ENCODE measurements at places on chromosomes 11 and 22.

DNA sequence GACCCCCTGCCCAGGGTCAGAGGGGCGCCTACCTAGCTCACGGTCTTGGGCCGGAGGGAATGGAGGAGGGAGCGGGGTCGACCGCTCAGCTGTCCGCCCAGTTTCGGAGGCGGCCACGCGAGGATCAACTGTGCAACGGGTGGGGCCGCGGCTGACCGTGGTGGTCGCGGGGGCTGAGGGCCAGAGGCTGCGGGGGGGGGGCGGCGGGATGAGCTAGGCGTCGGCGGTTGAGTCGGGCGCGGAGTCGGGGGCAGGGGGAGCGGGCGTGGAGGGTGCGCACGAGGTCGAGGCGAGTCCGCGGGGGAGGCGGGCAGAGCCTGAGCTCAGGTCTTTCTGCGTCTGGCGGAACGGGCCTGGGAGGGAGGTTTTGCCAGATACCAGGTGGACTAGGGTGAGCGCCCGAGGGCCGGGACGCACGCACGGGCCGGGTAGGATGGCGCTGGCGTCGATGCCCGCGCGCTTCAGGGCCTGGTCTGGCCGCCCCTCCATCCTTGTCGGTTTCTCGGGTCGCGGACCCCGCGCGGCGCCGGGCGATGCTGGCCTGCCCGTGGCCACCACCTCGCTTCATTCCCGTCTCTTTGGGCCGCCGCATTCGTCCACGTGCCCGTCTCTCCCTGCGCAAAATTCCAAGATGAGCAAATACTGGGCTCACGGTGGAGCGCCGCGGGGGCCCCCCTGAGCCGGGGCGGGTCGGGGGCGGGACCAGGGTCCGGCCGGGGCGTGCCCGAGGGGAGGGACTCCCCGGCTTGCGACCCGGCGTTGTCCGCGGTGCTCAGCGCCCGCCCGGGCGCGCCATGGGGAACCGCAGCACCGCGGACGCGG, at the start of gene DRD4:
Gene DRD4, plus strand, starts transcription at position 759 of the 822 bp plus-strand sequence. Its CDS starts 36 bp downstream, at position 795.
- no peak for DNase-seq

DNA sequence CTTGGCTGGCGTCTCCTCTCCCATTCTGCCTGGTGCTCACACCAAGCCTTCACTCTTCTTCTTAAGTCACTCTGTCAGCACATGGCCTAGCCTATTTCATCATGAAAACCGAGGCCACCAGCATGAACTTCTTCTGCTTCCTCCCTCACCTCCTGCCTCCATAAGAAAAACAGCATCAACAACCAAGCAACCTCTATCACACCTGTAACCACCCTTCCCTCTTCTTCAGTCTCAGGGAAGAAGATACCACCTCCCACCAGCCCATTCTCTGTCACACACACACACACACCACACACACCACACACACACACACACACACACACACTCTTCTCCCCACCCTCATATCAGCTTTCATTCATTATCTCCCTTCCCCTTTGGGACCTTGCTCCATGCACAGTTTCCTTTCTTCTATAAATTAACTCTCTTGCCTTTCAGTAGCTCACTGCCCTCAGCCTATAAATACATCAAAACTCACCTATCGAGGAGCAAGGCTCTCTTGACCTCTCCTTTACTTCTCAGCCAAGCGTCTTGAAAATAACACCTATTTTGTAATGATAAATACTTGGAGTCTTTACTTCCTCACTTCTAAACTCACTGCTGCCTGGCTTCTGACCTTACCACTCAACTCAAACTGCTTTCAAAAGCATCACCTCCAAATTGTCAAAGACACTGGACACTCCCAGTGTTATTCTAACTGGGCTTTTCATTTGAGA, 36.6 kb downstream of the SC5D start:
- no peak for DNase-seq

- DNase-seq: no peak
These were observed 84.0 kb downstream of the YAP1 start for GRCh38 chr11:102194257-102194656.

GRCh38 chr11:73493956-73494598, 103.8 kb downstream of the FAM168A start:
- no peak for DNase-seq

GRCh38 chr11:94584978-94585377, 17.8 kb downstream of the PIWIL4 start:
- DNase-seq: no peak

All from SIG-M5 (cell line).